Adipocyte (in vitro differentiated cells): ENCODE measurements at places on chromosomes 2 and 18.

GRCh38 chr2:188414411-188414810 is 122.7 kb downstream of the GULP1 start:
- DNase-seq: peak; percentile 71

GRCh38 chr18:23877371-23877770 is 137.2 kb upstream of the TTC39C start:
- no peak for DNase-seq

GRCh38 chr2:50646226-50646625 is 385.7 kb downstream of the NRXN1 start:
- no peak for DNase-seq

- DNase-seq: no peak
These were observed 1113.0 kb downstream of the BCL11A start for GRCh38 chr2:59440491-59440890.

DNA sequence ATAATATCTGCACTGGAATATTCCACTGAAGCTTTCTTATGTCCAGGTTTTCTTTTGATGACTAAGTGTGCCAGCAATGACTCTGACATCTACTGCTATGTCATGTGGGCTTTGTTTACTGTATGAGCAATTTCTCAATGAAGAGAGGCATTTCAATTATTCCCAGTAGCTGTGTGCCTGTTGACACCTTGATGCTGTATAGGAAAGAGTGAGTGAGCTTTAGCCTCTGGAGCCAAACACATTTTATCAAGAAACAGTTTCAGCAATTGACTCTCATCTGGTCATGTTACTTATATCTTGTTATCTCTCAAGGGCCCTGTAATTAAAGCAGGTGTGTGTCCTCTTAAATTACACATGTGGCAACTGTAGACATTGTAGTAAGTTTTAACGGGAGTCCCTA is 493.2 kb upstream of the FANCL start:
- no peak for DNase-seq

DNA sequence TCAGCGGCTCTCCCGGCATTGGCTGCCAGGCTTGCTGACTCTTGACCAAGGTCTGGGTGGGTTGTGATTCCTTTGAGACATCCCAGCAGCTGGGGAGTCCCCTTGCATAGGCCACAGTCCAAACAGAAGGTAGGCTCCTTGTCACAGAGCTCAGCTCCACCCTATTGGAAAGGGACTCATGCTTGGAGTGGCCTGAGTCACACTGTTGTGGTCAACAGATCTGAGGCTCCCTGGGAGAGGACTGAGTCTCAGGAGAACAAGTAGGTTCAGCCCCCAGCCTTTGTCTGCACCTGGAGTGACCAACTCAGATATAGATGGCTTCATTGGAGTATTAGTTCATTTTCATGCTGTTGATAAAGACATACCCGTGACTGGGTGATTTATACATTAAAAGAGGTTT is 32.1 kb upstream of the SH3BP4 start:
- DNase-seq: no peak

DNA sequence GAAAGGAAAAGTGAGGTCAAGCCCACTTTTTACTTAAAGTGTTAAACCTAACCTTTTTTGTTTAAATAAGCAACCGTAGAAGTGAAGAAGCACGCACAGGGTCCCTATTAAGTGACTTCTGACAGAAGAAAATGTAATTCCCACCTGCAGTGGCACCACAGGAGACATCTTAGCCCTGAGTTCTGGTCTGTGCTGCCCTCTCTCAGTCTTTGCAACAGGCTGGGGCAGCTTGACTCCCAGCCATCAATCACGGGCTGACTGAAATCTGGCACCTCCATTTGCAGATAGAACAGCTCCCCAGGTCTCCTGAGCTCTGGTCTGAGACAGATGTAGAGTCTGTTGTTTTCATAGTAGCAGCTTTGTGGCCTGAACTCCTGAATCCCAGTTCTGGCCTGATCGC is 170.0 kb downstream of the LTBP1 start:
- no peak for DNase-seq
